ENCODE measurements at places on chromosomes 4 and X.

- DNase-seq = peak; percentile 67
Measured at GRCh38 chr4:13920901-13921300, 293.4 kb upstream of the BOD1L1 start.

DNA sequence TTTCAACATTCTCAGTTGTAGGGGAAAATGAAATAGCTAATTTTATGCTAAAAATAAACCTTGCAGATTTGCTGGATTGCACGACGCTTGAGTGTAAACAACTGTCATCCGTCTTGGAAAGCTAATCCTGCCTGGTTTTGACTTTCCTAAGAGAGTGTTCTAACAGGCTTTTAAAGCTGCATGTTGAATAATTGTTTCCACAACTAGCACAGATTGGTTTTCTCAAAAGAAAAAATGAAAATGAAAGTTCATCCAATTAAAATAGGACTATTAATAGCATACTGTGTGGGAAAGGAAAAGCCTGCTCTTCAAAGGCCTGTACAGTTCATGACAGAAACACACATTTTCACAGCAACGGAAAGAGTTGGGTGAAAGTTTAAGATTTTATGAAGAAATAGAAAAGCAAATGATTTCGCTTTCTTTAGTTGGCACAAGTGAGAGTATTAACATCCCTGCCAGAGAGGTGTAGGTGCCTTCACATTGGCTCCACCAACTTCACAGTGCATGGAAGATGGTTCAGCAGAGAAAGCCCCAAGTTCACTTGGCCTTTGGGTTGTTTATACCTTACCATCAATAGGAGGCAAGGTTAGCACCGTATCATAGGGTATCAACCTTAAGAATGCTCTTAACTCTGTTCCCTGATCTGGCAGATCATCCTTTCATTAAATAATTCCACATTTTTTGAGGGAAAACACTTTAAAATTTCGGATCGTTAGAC is 140.0 kb upstream of the GUCY1A1 start:
- DNase-seq = no peak

DNA sequence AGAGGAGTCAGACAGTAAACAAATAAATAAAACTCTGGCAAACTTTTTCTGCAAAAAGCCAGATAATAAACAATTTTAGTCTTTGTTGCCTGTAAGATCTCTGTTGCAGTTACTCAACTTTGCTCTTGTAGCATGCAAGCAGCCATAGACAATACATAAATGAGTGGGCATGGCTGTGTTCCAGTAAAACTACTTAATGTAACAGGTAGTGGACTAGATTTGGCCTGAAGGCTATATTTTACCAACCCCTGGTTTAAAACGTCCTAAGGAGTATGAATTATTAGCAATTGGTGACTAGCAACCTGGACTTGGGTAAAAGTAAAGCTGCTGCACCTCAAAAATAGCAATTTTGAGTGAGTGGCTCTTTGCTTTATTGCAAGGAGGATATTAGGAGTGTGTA is 30.9 kb downstream of the SLAIN2 start:
- DNase-seq = no peak

DNA sequence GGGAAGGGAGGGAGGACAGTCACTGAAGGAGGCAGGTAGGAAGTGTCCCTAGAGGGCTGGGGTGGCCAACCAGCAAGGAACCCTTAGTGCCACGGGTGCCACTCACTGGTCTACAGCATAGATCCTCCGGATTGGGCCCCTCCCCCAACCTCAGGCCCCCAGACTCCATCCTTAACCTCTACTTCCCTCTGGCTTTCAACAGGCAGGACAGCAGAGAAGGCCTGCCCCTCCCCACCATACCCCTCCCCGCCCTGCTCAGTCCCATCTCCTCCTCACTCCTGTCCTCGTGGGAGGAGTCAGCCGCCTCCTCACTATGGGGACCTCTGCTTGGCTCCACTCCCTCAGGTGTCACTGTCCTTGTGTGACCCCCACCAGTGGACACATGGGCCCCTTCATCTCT is 77.7 kb upstream of the PSAPL1 start:
- no peak for DNase-seq

GRCh38 chrX:31608638-31609037 is 536.8 kb upstream of the FTHL17 start:
- no peak for DNase-seq

- no peak for DNase-seq
Measured at GRCh38 chr4:126448086-126448845, 1133.5 kb downstream of the FAT4 start.

GRCh38 chrX:12319003-12319519 is 180.8 kb downstream of the FRMPD4 start:
- DNase-seq = no peak

GRCh38 chr4:23768541-23768940 is 121.3 kb downstream of the PPARGC1A start:
- DNase-seq = no peak
